ENCODE measurements at places on chromosomes 2 and 18. TPM values are rescaled to one million over a fixed set of nuclear protein-coding genes. Genes with fewer than 3 reads are reported as not detected.

DNA sequence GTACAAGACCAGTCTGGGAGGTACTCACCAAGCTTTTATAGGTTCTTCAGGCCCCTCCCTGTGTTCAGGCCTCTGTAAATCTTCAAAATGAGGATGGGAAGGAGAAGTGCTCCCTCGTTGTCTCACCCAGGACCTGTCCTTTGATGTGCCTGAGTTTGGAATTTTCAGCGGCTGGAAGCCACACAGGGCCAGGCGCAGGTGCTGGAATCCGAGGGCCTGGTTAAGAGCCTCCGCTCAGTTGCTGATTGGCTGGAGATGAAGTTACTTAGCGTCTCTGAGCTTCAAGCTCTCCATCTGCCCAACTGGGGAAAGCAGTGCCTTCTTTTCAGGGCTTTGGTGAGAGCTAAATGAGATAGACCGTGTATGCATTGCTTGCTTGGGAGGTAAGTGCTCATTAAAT is 30.0 kb downstream of the HJURP start:
- peak; percentile 10 for DNase-seq

CCDC141 gene
- total RNA-seq = 6.7 TPM

TRIM43 gene
- total RNA-seq = not detected

REG3A gene
- total RNA-seq = 2.5 TPM

GBX2 gene
- not detected for total RNA-seq

Measured in posterior vena cava (tissue), 2 donors.